ENCODE measurements at places on chromosomes 6 and 20.

- DNase-seq: no peak
These were observed 8.3 kb downstream of the SEMG2 start for GRCh38 chr20:45229264-45230056.

DNA sequence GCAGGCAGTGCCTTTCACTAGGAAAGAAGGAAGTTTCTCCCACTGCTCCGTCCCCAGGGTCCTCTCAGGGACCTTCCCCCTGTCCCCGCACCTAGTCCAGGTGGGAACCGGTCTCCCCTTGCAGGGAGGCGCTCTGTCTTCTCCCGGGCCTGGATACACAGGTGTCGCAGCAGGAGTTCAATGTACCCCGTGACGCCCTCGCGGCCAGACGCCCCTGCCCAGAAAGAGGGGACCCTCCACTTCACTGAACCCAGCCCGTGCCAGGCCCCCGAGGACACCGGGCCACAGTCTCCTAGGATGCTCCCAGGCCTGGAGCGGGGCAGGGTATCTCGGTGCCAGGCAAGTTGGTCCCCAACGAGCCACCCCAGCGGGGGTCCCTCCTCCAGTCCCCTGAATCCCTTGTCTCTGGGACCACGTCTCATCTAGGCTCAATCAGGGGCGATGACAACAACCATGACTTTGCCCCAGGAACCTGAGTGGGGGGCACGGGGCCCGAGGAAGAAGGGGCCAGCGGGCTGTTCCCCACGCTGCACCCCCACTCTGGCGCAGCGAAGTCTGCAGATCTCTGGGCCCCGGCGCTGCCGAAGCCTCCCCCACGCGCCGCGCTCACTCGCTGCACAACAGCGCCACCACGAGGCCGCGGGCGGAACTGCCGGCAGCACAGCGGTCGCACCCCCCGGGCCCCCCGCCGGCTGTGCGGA is 103.0 kb downstream of the EDN3 start:
- peak; percentile 55 for DNase-seq

DNA sequence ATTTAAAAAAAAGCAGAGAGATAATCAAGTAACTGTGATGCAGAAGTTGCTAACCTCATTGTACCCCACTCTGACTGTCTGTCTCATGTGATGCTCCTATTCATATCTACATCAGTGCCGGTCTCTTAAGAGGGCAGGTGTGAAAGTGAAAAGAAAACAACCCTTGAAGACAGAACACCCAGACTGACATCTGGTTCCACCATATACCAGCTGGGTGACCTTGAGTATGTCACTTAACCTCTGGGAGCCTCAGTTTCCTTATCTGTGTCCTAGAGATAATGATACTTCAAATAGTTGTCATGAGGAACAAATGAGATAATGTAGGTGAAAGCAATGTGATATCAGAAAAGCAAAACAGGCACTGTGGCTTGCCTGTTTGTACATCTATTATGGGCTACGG is 426.8 kb upstream of the SOX4 start:
- no peak for DNase-seq

- DNase-seq: no peak
These were observed 59.8 kb downstream of the SOD2 start for GRCh38 chr6:159633196-159633595.

GRCh38 chr6:142030115-142030619 is 102.6 kb upstream of the GJE1 start:
- DNase-seq: no peak

GRCh38 chr6:118787724-118788423 is 106.1 kb upstream of the ASF1A start:
- no peak for DNase-seq

- DNase-seq: no peak
These were observed 66.8 kb downstream of the ZFP64 start for GRCh38 chr20:52124821-52125220.

- no peak for DNase-seq
These were observed at the start of gene OVOL2 for GRCh38 chr20:18057101-18057993. OVOL2 (minus strand) TSS chr20:18057916; CDS start chr20:18057634, 282 bp downstream.

DNA sequence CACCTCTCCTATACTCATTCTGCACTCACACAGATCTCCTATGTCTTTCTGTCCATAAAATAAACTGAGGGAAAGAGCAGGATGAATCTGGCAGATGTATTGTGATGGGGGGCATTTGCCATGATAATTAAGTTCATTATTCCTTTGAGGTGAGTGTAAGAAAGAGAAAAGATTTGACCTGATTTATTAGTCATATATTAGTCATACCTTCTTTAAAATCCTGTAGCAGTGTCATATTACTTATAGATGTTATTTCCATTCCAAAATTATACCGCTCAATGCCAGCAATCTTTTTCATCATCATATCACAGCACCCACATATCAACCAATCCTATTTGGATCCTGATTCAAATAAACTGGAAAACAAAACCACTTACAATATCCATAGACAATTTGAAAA is 733.3 kb upstream of the SLC35B3 start:
- DNase-seq: no peak

DNA sequence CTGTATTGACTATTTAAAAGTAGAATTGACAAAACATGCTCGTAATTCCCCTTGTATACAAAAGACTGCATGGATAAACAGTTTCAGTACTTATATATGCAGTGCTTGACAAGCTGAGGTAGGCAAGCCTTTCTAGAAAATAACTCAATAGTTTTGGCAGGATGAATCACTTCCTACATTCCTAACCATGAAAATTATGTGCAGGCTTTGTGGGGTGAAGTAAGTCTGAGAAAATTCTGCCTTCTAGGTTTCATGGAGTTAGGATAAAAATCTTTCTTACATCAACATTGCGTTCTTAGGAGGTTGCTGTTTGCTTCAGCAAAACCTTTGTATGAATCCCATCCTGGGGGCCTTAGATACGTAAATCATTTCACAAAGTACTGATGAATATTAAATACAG is 801.4 kb upstream of the EYS start:
- DNase-seq: no peak

- no peak for DNase-seq
These were observed 83.8 kb upstream of the ELOVL5 start for GRCh38 chr6:53432318-53433161.

DNA sequence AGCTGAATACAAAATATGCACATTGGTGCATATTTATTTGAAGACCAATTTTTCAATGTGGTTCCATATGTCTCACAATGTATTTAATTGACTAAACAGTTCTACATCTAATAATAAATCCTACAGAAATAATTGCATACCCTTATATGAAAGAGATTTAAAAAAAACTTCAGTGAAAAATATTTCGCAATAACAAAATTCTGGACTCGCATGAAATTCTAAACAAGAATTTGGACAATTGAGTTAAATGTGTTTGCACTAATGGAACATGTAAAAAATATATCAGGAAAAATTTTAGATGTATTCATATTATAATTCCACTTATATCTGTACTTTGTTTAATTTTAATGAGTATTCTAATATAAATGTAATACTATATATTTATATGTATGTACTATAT is 1003.1 kb downstream of the EYS start:
- no peak for DNase-seq

DNA sequence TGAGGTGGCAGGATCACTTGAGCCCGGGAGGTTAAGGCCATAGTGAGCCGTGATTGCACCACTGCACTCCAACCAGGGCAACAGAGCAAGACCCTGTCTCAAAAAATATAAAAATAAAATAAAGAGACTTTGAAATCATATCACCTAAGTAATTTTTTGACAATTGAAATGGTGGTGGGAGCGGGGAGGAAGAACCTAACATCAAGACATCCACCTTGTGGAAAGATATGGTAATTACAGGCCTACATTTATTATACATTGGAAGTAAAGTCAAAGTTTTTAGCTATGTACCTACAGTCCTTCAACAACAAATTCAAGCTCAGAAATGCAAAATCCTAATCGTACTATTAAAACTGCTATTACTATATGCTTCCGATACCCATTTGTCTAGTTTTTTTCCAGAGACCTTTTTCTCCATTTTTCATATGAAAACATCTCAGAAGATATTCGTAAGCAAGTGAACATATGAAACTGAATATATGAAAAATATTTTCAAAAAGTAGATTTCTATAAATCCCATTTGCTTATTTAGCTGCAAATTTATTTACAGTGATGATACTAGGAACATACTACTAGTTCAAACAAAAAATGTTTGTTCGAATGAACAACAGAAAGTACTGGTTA is 83.3 kb downstream of the SYCP2 start:
- DNase-seq: no peak

DNA sequence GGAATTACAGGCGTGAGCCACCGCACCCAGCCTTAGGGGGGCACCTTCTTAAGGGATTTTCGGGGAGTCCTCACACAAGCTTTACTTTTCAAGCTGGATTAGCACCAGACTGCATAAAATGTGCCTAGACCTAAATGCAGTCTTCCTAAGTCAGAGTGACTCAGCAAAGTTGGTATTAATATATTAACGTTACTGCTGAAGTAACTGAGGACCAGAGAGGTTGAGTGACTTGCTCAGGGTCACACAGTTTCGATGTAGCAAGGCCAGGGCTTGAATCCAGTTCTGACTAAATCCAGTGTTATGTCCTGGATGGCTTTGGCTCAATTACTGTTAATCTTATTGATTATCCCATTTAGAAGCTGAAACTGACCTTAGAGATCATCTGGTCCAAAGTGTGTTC is 13.4 kb downstream of the EDEM2 start:
- DNase-seq: no peak

All from activated CD8-positive, alpha-beta memory T cell treated with anti-CD3 and anti-CD28 coated beads for 4 hours (primary cell).